ENCODE measurements at places on chromosomes 5 and 9. TPM values are rescaled to one million over a fixed set of nuclear protein-coding genes. Genes with fewer than 3 reads are reported as not detected.

DNA sequence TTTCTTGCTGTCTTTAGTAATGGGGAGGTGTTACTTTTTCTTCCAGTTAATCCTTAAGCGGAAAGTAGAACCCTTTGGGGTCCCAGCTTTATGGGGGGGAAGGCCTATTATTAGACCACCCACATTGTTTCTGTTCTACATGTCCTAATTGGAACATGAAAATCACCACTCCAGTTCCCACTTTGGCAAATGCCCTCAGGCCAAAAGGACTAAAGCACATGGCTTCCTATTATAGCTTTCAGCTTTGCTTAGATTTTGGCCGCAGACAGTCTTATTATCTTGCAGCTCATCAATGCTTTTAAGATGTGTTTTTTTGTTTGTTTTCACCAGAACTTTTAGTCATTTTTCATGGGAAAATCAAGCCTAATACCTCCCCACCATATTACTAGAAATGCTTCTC is 296.8 kb upstream of the ANKH start:
- no peak for DNase-seq

PLEKHG4B gene
- total RNA-seq: not detected

DNA sequence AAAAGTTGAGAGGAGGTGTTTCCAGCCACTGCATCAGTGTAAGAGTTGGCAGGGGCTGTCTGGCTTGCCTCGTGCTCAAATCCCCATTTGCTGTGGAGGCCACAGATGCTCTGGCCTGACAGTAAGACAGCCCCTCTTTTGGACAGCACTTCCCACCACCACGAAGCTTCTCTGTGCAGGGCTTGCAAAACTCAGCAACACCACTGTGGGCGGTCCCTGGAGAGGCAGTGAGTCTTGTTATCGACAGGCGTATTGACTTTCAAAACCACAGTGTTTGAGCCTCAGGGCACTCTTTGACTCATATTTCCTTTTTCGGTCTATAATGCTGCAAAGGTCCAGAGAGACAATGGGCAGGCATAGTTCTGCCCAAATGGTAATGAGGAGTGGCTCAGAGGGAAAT is 539.5 kb downstream of the EBF1 start:
- DNase-seq: no peak

- peak; percentile 43 for DNase-seq
Measured at GRCh38 chr5:165495829-165496380, 1990.5 kb downstream of the MAT2B start.

OSMR gene
- 102 TPM for total RNA-seq

DNA sequence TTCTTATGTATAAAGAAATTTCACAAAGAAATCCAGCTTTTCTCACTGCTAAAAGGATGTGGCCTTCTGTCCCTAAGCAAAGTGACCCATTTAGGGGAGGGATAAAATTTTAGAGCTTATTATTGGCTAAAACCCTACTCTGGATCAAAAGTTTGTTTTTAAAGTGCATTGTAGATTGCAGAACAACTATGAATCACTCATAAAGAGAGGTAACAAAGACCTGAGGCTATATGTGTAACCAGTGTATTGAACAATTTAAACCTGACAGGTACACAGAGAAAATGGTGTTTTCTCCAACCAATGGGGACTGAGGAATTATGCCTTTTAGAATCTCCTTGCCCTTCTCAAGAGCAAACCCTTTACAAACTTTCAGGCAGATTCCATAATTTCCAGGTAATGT is 86.6 kb downstream of the MUSK start:
- DNase-seq: no peak

Data from fibroblast of lung (primary cell).